ENCODE measurements at places on chromosomes 2 and 18.
A peak's percentile ranks its signal among the peaks of the same experiment; 100 is the strongest.

- H3K27me3 ChIP-seq = no peaks in the 10 kb centered on the region
- H3K27ac ChIP-seq = no peak overlapping the region
- H3K4me1 ChIP-seq = no peaks in the 10 kb centered on the region
- no peak for ATAC-seq
Measured at GRCh38 chr2:38716185-38716584, 35.0 kb downstream of the SRSF7 start.

GRCh38 chr2:112977559-112978056, at the start of gene IL36G:
Gene IL36G, plus strand, starts transcription at chr2:112978006. Its CDS starts 633 bp downstream, at chr2:112978639.
- no peaks in the 10 kb centered on the region for H3K36me3 ChIP-seq
- H3K27me3 ChIP-seq = peaks cover 8% of the 10 kb centered on the region

DNA sequence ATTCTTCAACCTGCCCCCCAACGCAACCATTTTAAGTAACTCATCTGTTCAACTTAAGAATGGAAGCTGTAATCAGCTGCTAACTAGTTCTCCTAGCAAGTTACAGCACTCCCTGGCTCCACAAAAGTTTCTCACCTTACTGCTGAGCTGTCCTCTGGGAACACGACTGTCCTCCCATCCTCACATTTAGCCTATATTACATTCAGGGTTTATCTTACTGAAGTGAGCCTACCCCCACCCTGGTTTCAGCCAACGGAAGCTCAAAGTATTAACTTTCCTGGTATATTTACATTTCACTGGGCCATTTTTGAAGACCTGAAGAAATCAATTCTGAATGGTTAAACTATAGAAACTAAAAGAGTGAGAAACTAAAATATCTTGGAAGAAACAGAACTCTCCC, 64.9 kb upstream of the TANK start:
- no peaks in the 10 kb centered on the region for H3K36me3 ChIP-seq
- ATAC-seq = no peak
- no peak overlapping the region for H3K27ac ChIP-seq
- H3K4me3 ChIP-seq = no peak overlapping the region

DNA sequence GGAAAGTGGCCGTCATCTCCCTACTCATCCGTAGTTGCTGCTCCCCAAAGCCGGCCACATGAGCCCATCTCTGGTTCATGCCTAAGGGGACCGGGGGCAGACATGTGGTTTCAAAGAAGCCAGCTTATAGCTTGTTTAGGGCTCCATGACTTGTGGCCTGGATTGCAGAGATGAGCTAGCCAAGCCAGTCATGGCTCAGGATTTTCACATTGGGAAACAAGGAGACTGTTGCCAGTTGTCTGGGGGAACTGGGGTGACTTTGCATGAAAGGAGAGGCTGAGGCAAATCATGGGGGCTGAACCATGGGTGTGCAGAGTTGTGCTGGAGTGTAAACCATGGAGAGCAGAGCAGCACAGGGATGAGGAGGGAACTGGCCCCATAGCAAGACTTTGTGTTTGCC, 183.0 kb upstream of the APCDD1 start:
- no peak overlapping the region for H3K27ac ChIP-seq
- H3K4me1 ChIP-seq = peaks cover 6% of the 10 kb centered on the region
- H3K4me3 ChIP-seq = no peak overlapping the region
- peak; percentile 30 for ATAC-seq

DNA sequence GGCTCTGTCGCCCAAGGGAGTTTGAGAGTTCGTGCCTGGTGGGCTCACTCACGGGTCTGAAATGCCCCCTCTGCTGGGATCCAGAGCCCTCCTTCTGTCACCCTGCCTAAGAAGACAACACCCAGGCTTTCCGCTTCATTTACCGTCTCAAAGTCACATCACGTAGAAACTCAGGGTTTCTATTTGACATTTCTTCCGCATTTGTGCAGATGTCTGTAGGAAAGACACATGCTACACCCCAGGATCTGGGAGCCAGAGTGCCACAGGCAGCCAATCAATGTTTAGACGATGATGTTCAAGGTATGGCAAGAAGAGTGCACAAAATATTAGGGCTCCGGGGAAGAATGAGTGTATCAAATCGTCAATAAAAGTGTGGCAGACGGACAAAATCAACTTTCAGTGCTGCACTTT, 24.4 kb upstream of the ACKR3 start:
- no peaks in the 10 kb centered on the region for H3K27me3 ChIP-seq
- ATAC-seq = no peak
- no peak overlapping the region for H3K4me3 ChIP-seq
- no peaks in the 10 kb centered on the region for H3K4me1 ChIP-seq
- no peaks in the 10 kb centered on the region for H3K36me3 ChIP-seq

GRCh38 chr18:9996094-9996493, 82.3 kb downstream of the VAPA start:
- H3K27me3 ChIP-seq = no peaks in the 10 kb centered on the region
- H3K4me1 ChIP-seq = peaks cover 14% of the 10 kb centered on the region
- no peak overlapping the region for H3K27ac ChIP-seq

- no peaks in the 10 kb centered on the region for H3K36me3 ChIP-seq
- ATAC-seq = no peak
- no peak overlapping the region for H3K4me3 ChIP-seq
- H3K4me1 ChIP-seq = no peaks in the 10 kb centered on the region
- peaks cover 5% of the 10 kb centered on the region for H3K27me3 ChIP-seq
Measured at GRCh38 chr2:135818937-135819610, 17.9 kb downstream of the LCT start.

GRCh38 chr2:101399021-101399799, 11.9 kb upstream of the CREG2 start:
- H3K27ac ChIP-seq = no peak overlapping the region
- ATAC-seq = no peak
- peaks cover 13% of the 10 kb centered on the region for H3K27me3 ChIP-seq
- H3K4me1 ChIP-seq = no peaks in the 10 kb centered on the region

DNA sequence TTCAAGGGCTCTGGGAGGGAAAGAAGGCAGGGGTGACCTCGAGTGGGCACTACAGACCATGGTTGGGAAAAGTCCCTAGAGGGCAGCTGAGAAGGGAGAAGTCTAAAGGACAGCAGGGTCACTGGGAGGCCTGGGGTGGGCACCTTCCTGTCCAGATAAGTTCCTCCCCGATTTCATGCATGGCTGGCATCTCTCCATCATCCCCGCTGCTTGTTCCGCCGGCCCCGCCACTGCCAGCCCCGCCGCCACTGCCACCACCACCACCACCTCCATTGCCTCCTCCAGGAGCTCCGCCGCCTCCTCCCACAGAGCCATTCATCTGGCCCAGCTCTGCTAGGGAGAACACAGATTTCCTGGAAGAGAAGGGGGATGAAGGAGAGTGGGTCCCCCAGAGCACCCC, 53.6 kb downstream of the MTHFD2 start:
- H3K36me3 ChIP-seq = no peaks in the 10 kb centered on the region
- H3K4me1 ChIP-seq = no peaks in the 10 kb centered on the region
- ATAC-seq = no peak
- no peak overlapping the region for H3K4me3 ChIP-seq
- H3K27me3 ChIP-seq = no peaks in the 10 kb centered on the region

DNA sequence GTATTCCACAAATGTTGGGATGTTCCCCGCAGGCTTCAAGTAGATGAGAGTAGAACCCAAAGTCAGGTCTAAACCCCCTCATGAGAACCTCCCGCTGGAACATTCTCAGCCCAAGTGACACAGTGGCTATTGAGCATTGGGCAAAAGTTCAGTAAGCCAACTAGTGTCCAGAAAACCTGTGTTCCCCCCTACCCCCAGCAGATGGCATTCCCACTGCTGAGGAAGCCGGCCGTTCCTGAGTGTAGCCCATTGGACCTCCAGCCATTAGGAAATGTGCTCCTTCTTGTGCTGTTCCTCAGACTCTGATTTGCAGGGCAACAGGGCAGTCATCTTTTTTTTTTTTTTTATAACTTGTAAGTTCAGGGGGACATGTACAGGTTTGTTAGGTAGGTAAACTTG, 152.1 kb downstream of the NCK2 start:
- H3K27me3 ChIP-seq = no peaks in the 10 kb centered on the region
- H3K4me1 ChIP-seq = no peaks in the 10 kb centered on the region
- peaks cover 31% of the 10 kb centered on the region for H3K36me3 ChIP-seq
- ATAC-seq = no peak
- H3K4me3 ChIP-seq = no peak overlapping the region
- H3K27ac ChIP-seq = no peak overlapping the region

DNA sequence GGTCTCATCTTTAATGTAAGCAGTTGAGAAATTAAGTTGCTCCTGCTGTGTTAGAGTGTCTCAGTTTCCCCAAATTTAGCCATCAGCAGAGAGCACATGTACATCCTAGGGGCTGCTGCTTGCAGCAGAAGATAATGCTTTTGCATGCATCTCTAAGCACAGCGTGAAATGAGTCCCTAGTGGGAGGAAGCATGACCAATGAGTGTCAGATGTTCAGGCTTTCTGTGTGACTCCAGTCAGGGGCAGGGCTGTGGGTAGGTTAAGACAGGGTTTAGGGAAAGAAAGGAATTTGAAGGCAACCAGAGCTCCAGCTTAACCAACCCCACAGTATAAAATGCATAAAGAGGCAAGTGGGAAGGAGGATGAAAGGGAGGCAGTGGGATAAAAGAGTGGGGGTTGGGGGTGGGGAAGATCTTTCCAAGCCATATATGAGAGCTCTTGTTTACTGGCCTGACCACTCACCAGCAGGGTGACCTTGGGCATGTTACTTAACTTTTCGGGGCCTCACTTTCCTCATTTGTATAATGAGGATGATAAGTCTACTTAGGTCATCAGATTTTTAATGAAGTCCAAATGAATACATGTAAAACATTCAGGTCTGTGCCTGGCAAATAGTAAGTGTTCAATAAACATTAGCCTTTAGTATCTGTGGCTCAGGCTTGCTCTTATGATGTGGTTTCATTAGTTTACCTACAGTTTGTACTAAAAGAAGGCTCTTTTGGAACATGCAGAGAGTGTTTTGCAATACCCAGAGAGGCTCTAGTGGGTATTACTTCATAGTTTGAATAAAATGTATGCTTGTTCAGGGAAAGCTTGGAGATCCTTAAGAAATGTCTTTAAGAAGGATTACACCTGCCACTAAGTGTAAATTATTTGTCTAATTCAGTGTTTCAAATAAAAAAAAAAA, 42.7 kb upstream of the PELI1 start:
- H3K36me3 ChIP-seq = no peaks in the 10 kb centered on the region
- ATAC-seq = peak; percentile 42
